Activated CD4-positive, alpha-beta T cell treated with anti-CD3 and anti-CD28 coated beads for 36 hours (primary cell): ENCODE measurements at places on chromosomes 12 and 14. TPM values are rescaled to one million over a fixed set of nuclear protein-coding genes. Genes with fewer than 3 reads are reported as not detected.
A peak's percentile ranks its signal among the peaks of the same experiment; 100 is the strongest.

GRCh38 chr12:14514154-14514842, 53.4 kb downstream of the PLBD1 start:
- no peak for DNase-seq

Gene TAS2R30
- total RNA-seq: 0.87 TPM

DNA sequence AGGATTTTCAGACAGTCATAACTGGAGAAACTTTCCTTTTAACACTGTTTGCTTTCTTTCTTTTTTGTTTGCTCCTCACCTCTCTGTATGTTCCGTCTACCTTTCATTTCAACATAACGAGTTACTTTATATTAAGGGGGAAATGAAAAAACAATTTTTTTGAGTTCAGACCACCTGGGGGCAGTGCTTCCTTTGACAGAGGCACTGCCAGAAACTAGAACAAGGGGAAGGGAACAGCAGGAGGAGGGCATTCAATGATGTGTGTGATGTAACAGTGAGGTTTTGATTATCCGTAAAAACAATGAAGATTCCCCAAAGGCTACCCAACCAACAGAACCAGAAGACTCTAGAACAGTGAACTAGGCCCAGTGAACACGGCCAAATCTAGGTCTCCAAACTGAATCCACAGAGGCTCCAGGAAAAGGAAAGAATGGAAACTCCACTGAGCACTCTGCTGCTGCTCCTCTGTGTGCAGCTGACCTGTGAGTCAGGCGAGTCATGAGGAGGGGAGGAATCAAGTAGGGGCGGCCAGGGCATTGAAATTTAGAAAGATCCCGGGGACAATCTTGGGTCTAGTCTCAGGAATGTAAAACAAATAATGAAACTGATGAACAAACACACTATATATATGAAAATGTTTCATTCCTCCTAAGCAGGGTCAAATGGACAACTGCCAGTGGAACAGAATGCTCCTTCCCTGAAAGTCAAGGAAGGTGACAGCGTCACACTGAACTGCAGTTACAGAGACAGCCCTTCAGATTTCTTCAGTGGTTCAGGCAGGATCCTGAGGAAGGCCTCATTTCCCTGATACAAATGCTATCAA, 323.5 kb downstream of the DAD1 start:
- DNase-seq: no peak

DNA sequence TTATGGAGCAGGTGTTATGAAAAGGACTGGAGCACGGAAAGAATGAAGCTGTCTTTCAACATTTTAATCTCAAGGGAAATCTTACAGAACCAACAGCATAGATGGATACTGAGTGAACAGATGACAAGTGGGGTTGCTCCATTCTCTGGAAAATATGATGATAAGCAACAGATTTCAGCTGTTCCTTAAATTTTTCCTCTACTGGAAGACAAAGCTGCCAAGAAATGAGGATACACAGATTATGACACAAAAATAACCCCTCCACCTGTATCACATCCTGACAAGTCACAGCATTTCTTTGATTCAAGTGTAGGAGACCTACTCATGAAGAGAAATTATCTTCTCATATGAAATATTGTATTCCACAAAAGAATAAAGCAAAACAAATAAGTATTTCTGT, 13.0 kb upstream of the TMTC2 start:
- DNase-seq: no peak

Gene CMKLR1
- total RNA-seq: not detected

DNA sequence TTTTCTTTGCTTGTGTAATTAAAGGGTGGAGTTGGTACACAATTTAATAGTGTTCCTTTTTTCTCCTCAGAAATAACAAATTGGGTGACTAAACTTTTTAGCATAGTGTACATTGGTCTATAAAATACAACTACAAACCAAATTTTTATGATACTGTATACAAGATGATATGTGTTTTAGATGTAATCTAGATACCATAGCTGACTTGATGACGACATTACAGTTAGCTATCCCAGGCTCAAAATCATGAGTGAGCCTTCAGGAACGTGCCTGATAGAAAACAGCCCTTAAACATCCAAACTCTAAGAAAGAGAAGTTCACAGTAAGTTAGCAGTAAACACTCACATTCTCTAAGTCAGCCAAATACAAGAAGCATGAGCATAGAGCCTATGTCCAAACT, 99.0 kb upstream of the SSTR1 start:
- no peak for DNase-seq

- no peak for DNase-seq
Observed at GRCh38 chr14:95294834-95295599, 24.7 kb downstream of the CLMN start.

Gene PPP4R4
- total RNA-seq: 21.4 TPM

DNA sequence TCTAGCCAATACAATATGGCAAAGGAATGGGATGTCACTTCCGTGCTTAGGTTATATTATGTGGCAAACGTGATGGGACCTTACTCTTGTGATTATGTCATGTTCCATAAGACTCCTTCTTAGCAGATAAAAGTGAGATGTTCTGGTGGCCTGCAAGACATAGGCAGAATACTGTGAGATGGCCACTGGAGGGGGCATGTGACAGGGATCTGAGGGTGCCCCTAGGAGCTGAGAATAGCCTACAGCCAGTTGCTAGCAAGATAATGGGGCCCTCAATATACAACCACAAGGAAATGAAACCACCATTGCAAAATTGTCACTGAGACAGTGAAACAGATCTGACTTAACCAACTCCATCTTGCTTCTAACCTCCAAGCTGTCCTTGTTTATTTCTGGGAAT, 151.4 kb upstream of the SSTR1 start:
- no peak for DNase-seq

GRCh38 chr14:99606359-99606758, 2.4 kb upstream of the CCDC85C start:
- no peak for DNase-seq

GRCh38 chr14:59278111-59278510, 89.6 kb downstream of the DAAM1 start:
- no peak for DNase-seq

GRCh38 chr12:110252716-110253115, 28.3 kb upstream of the ATP2A2 start:
- no peak for DNase-seq

Gene SLC6A12
- total RNA-seq: 0.35 TPM

DNA sequence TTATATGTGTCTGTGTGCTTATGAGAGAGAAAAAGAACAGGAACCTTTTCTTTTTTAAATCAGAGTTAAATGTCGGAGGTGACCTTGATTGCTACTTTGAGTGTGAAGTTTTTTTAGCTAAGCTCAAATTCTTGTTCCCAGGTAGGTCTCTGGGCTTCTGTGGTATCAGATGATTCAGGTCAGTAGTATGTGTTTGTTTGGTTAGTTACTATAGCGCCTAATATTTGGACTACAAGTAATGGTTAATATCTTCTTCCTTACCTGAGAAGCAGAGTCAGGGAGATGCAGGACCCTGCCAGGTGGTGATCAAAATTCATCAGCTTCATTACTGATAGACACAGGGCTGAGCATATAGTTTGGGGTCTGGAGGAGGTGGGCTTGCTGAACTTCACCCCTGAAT, 30.8 kb downstream of the ADCK1 start:
- DNase-seq: no peak

- no peak for DNase-seq
Observed at GRCh38 chr12:64525461-64526160, 73.7 kb downstream of the TBK1 start.

Gene RPL10L
- not detected for total RNA-seq

DNA sequence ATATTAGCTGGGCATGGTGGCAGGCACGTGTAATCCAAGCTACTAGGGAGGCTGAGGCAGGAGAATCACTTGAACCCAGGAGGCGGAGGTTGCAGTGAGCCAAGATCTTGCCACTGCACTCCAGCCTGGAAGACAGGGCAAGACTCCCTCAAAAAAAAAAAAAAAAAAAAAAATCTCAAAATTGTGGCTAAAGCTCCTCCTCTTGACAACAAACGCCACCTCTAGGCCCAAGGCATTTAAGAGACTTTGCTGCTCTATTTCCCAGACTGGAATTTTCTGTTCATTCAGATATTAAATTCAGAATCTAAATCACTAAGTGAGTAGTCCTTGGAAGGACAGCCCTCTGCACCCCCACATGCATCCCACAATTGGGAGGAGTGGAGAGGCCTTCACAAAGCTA, 1.4 kb downstream of the ZFYVE1 start:
- DNase-seq: no peak

Gene SIX1
- not detected for total RNA-seq

GRCh38 chr12:105420659-105421240, 90.3 kb downstream of the C12orf75 start:
- peak; percentile 83 for DNase-seq

DNA sequence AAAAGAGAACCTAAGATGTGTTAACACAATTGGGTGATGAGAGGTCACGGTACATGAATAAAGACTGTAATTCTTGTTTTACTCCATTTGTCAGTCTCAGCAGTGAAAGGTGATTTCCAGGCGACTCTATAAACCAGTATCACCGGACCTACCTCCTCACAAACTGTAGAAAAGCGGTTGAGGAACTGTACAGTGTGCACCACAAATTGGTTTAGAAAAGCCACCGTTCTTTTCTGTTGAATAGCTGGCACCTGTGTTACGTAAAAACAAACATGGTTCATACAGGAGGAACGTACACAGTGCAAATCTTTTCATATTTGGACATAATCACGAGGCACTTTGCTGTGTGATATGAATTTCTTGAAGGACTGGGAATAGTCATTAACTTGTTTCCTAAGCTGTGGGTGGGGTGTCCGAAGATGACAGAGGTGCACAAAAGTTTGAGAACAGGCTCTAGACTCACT, 663 bp downstream of the WASHC3 start:
- DNase-seq: peak; percentile 37

DNA sequence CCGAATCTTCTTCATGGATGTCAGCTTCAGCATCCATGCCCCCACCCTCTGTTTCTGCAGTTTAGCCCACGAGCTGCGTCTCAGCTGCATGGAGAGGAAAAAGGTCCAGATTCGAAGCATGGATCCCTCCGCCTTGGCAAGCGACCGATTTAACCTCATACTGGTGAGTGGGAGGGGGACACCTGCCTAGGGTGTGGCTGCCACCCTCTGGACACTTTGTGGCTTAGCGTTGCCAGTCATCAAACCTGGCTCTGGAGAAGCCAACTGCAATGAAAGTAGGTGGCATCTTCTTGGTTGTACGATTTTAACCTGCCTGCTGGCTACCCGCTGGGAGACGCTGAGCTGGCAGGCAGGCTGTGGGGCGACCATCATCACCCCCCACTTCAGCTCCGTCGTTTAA, 16.7 kb downstream of the DCAF4 start:
- DNase-seq: no peak

GRCh38 chr12:100672075-100672592, 98.7 kb downstream of the GAS2L3 start:
- peak; percentile 60 for DNase-seq

GRCh38 chr12:24553259-24553658, 395.6 kb downstream of the BCAT1 start:
- no peak for DNase-seq

DNA sequence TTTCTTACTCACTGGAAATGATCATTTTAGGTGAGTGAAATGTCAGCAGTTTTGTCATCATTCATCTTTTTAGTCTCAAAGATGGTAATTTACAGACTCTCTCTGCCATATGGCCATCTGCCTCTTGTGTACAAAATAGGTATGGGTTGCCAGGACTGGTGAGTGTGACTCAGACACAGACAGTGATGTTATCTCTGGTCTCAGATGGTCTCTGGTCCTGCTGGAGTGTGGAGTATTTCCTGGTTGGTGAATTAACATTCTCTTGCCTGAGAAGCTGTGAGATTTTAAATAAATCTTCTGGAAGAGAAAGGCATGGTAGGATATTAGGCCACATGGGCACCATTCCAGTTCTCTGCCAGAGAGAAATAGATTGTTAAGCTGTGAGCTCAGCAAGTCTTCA, 207.0 kb downstream of the ATP23 start:
- no peak for DNase-seq

GRCh38 chr14:101563654-101564443, 2.6 kb downstream of the DIO3 start:
- no peak for DNase-seq

Gene CYP27B1
- 6.6 TPM for total RNA-seq

DNA sequence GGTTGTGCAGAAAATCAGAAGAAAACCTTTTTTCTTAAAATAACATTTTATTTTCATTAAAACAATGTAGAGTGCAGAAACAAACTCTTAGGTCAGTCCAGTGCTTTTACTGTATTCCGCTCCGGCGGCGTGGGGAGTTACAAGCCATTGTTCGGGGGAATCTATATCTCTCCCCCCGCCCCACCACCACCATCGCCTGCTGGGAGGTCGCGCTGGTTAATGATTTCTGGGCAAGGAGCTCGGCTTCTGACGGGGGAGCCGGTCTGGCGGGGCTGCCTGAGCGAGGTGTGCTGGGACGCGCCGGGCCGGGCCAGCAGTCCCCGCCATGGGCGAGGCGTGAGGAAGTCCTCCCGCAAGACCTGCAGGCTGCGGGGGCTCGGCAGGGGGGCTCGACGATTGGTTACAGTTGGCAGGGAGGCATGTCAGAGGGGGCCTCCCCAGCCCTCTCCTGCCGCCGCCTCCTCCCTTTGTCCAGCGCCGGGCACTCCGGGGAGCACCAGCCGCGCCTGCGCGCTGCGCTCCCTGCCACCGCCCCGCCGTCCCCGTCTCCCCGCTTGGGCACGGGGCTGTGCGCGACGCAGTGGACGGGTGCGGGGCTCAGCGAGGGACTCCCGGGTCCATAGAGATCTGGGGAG, 1.0 kb upstream of the DUSP6 start:
- DNase-seq: peak; percentile 72

DNA sequence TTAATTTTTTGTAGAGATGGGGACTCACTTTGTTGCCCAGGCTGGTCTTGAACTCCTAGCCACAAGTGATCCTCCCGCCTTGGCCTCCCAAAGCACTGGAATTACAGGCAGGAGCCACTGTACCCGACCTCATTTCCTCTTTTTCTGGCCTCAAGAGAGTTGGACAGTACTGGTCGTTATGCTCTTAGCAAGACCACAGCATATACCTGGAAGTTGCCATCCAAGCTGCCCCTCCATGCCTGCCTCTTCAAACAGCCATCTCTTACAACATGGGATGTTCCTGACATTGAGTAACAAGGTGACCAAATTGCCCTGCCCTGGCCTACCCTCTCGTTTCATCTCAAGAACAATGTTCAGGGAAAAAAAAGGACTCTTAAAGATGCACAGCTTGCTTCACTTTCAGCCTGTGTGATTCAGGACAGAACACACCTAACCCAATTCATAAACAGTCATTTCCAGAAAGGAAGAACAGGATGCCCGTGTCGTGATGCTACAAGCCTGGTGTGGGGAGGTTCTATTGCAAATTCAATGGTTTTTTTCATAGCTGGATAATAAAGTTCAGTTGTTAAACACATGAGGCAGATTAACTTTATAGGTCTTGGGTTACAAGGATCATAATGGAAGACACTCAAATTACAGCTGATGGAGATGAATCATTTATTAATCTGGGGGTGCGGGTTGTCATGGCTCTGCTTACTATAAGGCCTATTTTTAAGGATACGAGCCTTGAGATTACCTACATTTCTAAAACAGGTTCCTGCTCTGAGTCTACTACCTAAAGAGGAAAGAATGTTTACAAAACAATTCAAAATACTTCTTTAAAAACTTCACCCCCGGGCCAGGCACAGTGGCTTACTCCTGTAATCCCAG, 11.9 kb downstream of the GLTP start:
- DNase-seq: peak; percentile 28

- DNase-seq: no peak
Observed at GRCh38 chr12:26473291-26473690, 277.9 kb downstream of the SSPN start.
